ENCODE measurements at places on chromosomes 5 and 9.

GRCh38 chr5:36447776-36448175 is 146.1 kb upstream of the RANBP3L start:
- DNase-seq, result no peak

DNA sequence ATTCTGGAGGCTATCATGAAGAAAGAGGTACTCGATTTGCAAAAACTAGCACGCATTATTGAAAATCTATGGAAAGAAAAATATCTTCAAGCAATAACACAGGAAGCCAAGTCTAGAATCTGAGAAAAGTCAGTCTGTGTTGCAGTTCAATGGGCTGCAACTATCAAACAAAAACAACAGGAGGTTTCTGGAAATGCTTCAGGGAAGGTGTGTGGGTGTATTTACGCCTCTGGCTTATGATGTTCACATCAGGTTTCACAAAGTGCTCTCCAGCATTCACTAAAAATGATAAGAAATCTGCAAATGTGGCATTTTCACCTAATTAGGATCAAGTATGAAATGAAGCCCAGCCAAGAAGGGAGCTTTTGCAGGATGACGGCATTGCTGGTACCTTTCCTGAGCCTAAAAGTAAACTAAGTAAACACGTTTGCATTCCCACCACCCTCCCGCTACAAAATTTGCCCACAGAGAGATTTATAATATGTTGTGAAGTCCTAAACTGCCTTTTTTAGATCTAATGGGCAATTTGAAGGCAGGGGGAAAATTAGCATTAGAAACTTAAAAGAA is 146.4 kb downstream of the GABRB2 start:
- DNase-seq, result no peak

- DNase-seq, result no peak
Observed at GRCh38 chr9:75464726-75465125, 376.4 kb downstream of the OSTF1 start.

- DNase-seq, result no peak
Observed at GRCh38 chr5:16169550-16169949, 10.0 kb downstream of the MARCHF11 start.

- no peak for DNase-seq
Observed at GRCh38 chr9:2193552-2193951, 178.4 kb downstream of the SMARCA2 start.

- no peak for DNase-seq
Observed at GRCh38 chr5:152297866-152298265, 107.2 kb downstream of the NMUR2 start.

DNA sequence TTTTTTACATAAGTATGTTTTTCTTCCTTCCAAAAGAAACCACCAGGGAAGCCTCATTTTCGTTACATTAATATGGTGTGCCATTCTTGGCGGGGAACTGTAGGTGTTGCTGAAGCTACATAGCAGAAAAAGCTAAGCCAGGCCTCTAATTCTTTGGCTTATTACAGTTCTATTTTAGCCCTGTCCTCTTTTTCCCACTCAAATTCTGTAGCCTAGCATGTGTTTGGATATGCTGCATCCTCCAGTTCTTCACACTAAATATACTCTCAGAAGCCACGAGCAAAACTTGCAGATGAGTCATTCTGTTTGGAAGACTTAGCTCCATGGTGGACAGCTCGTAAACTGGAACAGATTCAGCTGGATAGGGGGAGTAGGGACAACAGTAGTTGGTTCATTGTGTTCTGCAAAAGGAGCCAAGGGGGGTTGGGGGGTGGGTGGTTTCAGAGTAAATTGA is 369.4 kb downstream of the TMEM161B start:
- peak; percentile 73 for DNase-seq

DNA sequence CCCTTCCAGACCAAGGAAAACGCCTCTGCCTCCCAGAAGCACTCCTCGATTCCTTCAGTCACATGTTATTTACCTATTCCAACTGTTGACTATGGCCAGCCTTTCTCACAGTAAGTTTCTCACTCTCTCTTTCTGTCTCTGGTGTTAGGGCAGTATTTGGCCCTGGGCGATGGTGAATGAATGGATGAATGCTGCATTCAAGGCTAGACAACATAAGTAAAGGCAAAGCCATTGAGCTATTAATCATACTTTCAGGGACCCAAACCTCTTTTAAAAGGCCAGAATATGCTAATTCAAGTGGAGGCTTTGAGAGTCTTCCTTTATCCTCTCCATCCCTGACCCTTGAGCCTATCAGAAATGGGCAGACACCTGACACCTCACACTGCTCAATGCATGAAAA is 78.5 kb downstream of the SEC61B start:
- DNase-seq, result no peak

DNA sequence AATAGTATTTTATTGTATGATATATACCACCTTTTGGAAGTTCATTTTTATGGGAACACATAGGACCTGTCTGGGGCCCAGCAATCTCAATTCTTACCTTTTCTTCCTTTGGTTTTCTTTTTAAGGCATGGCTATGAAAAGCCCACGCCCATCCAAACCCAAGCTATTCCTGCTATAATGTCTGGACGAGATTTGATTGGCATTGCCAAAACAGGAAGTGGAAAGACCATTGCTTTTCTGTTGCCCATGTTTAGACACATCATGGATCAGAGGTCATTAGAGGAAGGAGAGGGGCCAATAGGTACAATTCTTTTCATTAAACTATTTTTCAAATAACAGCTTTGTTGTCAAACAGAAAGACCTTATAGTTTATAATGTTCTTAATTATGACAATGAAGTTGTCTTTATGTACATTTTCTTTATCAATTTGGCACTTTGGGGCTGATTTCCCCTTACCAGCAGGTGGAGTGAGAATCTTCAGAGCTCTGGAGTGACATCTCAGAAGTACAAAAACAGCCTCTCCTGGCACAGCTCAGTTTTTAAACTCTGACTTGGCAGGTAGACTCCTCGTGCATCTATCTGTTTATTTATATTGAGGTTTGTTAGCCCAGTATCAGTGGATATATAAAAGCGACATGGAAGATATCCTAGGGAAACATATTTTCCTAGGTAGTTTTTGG is 25.8 kb downstream of the DDX46 start:
- DNase-seq, result no peak

GRCh38 chr9:134526584-134527477 is 114.8 kb upstream of the COL5A1 start:
- DNase-seq, result no peak

- DNase-seq, result no peak
Observed at GRCh38 chr5:158970121-158970520, 129.6 kb downstream of the EBF1 start.

DNA sequence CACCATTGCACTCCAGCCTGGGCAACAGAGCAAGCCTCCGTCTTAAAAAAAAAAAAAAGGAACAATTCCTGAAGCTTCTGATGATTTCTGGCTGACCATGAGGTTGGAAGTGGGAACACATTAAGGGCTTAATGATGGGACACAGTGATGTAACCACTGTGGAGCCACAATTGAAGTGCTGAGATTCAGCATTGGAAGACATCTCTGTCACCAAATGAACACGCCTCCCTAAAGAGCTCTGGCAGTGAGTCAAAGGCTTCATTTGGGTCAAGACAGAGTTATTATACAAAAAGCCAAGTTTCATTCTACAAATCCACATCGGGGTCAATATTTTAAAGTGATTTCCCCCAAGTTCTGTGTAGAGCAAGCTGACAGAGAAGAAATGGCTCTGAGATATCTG is 4.5 kb upstream of the S1PR3 start:
- DNase-seq, result no peak

- no peak for DNase-seq
Observed at GRCh38 chr9:98220911-98221310, 28.5 kb upstream of the CORO2A start.

DNA sequence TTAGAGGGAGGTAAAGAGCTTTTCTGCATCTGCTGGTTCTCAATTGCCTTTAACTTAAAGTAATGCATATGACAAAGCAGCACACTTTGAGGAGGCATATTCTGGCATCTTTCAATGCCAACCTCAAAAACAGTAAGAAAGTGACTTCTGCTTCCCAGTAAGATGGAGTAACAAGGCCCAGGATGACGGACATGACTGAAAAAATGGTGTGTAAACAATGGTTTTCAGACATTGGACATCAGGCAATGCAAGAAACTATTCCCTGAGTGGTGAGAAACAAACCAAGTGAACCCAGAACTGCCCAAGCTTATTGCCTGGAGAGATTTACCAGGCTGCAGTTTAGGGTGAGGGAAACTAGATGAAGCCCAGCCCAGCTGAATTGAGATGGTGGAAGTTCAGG is 39.8 kb upstream of the TTC39B start:
- DNase-seq, result no peak

- DNase-seq, result no peak
Observed at GRCh38 chr9:95181226-95181818, 136.2 kb downstream of the FANCC start.

DNA sequence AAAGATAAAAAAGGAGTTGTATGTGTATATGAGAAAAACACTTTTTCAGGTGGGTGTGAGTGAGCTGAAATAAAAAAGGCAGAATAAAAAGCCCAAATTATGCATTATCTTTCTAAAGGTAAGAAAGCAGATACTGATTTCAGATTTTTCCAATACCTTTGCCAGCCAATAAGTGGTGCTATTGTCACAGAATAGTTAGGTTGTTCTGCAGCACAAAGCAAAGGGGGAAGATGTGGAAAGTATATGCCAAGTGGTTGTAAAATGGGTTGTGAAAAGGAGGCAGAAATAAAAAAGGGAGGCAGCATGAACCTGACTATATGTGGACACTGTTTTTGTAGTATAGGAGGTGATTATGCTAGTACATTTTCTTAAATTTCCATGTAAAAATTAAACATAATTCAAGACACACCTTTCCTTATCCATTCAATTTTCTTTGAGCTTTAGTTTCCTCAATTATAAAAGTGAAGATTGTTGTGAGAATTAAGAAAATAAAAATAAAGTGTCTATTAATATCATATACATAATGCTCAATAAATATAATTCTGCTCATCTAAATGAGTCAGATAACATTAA is 106.7 kb downstream of the SMIM15 start:
- peak; percentile 50 for DNase-seq

GRCh38 chr9:34701023-34701768 is 8.7 kb downstream of the CCL21 start:
- DNase-seq, result peak; percentile 53

- DNase-seq, result peak; percentile 29
Observed at GRCh38 chr5:59773294-59773693, 120.2 kb downstream of the PDE4D start.

DNA sequence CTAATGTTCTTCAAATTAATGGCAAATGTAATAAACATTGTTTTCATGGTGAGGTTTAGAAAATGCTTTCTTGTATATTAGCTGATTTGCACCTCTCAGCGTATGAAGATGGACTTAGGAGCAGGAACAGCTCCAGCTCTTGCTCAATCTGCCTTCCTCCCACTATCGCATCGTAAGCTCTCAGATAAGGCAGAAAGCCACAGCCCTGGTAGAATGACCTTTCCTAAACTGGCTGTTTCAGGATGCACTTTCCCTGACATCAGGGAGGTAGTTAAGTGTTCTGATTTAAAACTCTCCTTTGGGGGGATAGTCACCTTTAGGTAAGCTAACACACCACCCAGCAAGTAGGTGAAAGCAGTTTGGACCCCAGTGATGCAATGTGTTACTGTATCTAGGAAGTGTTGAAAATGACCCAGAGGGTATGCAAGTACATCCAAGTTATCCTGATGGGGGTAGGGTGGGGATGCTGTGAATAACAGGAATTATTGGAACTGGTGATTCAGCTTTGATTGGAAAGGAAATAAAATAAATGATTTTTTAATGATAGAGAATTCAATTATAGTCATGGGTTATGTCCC is 72.3 kb downstream of the LMNB1 start:
- no peak for DNase-seq

DNA sequence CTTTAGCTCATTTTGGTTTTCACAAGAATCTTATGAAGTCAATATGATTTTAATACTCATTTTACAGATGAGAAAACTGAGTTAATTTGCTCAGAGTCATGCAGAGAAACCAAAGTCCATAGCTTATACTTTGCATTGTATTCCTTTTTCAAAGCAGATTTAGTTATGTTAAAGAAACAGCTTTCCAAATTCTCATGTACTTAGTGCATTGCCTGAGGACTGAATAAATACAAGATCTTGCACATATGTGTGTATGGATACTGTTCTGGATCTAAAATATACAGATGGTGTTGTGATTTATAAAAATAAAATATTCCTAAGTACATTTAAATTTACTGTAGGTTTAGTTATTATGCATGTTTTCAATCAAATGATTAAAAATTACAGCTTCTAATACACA is 43.5 kb upstream of the CD180 start:
- no peak for DNase-seq

- no peak for DNase-seq
Observed at GRCh38 chr5:67417839-67418238, 221.2 kb upstream of the CD180 start.

DNA sequence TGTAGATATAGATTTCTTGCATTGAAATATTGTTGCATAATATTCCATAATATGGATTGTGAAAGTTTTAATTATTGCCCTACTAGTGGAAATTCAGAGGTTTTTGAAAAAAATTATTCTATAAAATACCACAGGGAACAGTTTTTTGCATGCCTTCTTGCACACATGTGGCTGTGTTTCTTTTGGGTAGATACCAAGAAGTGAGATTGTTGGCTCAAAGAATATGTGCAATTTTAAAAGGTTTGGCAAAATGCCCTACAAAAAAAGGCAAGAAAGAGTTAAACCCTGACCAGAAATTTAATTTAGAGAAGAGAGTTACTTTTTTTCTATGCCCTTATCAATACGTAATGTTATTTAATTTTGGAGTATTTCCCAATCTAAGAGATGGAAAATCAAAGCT is 270.8 kb upstream of the DAPK1 start:
- DNase-seq, result no peak

GRCh38 chr9:20070336-20070735 is 281.5 kb upstream of the SLC24A2 start:
- no peak for DNase-seq

- no peak for DNase-seq
Observed at GRCh38 chr5:76402251-76402885, 717 bp upstream of the IQGAP2 start.

- DNase-seq, result no peak
Observed at GRCh38 chr5:31193116-31193515, 370 bp upstream of the CDH6 start.

GRCh38 chr5:104594850-104595249 is 1032.3 kb upstream of the NUDT12 start:
- no peak for DNase-seq

- no peak for DNase-seq
Observed at GRCh38 chr5:10712574-10713366, 48.3 kb downstream of the DAP start.

- no peak for DNase-seq
Observed at GRCh38 chr5:124054564-124054963, 542.6 kb downstream of the CSNK1G3 start.

GRCh38 chr9:37921546-37922300 is 17.8 kb upstream of the SLC25A51 start:
- DNase-seq, result no peak

- no peak for DNase-seq
Observed at GRCh38 chr5:83839256-83839655, 118.6 kb upstream of the HAPLN1 start.

- no peak for DNase-seq
Observed at GRCh38 chr5:159576902-159577301, 246.6 kb upstream of the IL12B start.
